Activated B cell treated with CpG ODN at 0.5 μM for 24 hours (primary cell): ENCODE measurements at places on chromosomes 3 and 15.

GRCh38 chr3:152524198-152525140, 255.7 kb downstream of the MBNL1 start:
- H3K4me3 ChIP-seq = no peak overlapping the region
- H3K36me3 ChIP-seq = peaks cover 3% of the 10 kb centered on the region
- no peak overlapping the region for H3K27ac ChIP-seq

- no peaks in the 10 kb centered on the region for H3K4me1 ChIP-seq
- H3K27me3 ChIP-seq = peaks cover 16% of the 10 kb centered on the region
- DNase-seq = no peak
- H3K36me3 ChIP-seq = no peaks in the 10 kb centered on the region
- no peak overlapping the region for H3K27ac ChIP-seq
These were observed 33.1 kb upstream of the TOPAZ1 start for GRCh38 chr3:44208568-44208967.

- peaks cover 67% of the 10 kb centered on the region for H3K36me3 ChIP-seq
- H3K27me3 ChIP-seq = no peaks in the 10 kb centered on the region
These were observed 9.1 kb downstream of the CSK start for GRCh38 chr15:74791007-74791406.

GRCh38 chr15:63048776-63049665, 6.5 kb downstream of the TPM1 start:
- no peak for DNase-seq
- H3K4me1 ChIP-seq = peaks cover 19% of the 10 kb centered on the region
- peak overlapping the region; percentile 92 for H3K4me3 ChIP-seq
- peaks cover 2% of the 10 kb centered on the region for H3K36me3 ChIP-seq
- H3K27me3 ChIP-seq = peaks cover 25% of the 10 kb centered on the region
